Stimulated activated CD8-positive, alpha-beta memory T cell treated with anti-CD3 and anti-CD28 coated beads, Interleukin-2, amount 100 ng/mL, for 48 hours (primary cell): ENCODE measurements at places on chromosomes 12 and 14.
A peak's percentile ranks its signal among the peaks of the same experiment; 100 is the strongest.

DNA sequence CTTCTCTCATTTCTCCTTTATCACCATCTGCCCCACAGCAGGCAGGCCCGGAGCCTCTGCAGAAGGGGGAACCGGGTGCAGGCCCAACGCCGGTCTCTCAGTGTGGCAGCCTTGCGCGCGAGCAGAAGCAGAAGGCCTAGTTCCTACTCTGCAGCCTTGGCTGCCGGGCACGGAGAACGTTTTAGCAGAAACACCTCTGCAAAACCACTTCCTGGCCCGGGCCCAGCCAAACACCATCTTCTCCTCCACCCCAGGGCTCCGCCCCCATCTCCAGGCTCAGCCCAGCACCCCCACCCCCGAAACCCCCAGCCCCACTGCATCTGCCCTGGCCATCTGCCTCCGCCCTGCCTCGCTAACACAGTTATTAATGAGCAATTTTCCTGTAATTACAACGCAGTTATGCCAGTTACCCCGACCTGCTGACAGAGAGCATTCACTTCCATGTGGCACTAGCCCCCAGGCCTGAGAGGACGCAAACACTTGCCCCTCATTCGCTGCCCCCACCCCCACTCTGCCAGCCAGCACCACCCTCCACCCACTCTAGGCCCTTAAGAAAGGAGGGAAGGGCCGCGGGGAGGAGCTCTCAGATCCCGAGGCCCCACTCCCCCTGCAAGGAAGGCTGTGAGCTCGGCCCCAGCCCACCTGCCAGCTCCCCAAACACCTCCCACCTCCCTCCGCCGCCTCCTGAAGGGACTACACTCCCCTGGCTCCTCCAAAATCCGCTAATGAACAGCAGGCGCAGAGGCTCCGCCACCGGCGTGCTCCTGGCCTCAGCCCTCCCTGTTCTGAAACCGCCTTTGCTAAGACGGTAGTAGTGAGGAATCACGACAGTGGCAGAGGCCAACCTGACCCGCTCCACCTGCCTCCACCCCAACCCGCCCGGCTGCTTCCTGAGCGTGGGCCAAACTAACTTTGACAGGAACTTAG is 44.7 kb upstream of the FBRSL1 start:
- DNase-seq = peak; percentile 66

DNA sequence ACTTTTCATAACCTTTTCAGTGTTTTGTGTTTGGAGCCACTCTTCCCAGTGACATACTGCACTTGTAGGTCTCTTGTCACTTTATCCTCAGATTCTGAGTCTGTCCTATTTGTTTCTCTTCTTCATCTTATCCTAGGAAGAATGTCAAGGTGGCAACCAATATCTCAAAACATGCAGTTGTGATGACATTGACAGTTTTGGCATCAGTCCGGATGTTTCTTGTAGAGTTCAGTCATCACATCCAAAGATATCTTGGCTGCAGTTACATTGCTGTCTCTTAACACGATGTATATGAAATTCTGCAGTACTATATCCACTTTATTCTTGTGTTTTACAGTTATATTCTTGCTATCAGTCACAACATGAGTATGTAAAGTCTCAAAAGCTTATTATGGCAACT is 6.4 kb downstream of the ADIPOR2 start:
- DNase-seq = no peak

GRCh38 chr12:77236066-77236465 is 170.7 kb upstream of the E2F7 start:
- DNase-seq = no peak

DNA sequence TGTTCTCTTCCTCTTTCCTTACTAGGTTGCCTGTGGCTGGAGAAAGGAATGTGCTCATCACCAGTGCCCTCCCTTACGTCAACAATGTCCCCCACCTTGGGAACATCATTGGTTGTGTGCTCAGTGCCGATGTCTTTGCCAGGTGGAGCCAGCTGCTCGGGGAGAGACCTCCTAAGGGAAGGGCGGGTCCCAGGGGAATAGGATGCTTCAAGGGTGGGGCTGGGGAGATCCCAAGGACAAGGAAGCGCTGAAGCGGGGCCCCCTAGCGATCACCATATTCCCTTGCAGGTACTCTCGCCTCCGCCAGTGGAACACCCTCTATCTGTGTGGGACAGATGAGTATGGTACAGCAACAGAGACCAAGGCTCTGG is 10.2 kb downstream of the MARS1 start:
- DNase-seq = no peak

GRCh38 chr12:108616941-108617858 is 16.5 kb downstream of the SELPLG start:
- DNase-seq = peak; percentile 79

GRCh38 chr12:2680676-2681039 is 114.1 kb upstream of the FKBP4 start:
- no peak for DNase-seq

DNA sequence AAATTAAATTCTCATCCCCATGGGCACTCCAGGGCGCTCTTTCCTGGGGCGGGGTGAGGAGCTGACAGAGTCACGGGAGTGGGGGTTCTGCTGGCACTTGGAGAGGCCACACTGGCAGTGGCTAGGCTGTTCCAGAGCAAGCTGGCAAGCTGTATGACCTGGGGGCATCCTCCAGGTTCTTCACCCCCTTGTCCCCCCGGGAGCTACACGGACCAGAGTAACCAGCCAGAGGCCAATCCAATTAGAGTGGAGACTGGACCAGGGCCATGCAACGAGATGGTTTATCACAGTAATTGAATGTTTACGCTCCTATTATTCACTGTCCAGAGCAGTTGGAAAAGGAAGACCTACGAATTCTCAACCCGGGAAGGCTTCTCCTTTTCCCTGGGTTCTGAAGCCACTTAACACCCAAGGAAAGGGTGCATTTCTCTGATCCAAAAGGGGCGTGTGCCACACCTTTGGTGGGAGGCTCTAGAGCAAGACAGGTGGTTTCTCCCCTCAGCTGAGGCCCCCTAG is 43.8 kb upstream of the PNMA1 start:
- no peak for DNase-seq

GRCh38 chr12:106274575-106275121 is 26.8 kb upstream of the CKAP4 start:
- no peak for DNase-seq

- DNase-seq = no peak
Measured at GRCh38 chr14:92037989-92038388, 1.9 kb downstream of the TRIP11 start.

GRCh38 chr12:49507139-49507538 is 31.7 kb upstream of the KCNH3 start:
- DNase-seq = no peak

DNA sequence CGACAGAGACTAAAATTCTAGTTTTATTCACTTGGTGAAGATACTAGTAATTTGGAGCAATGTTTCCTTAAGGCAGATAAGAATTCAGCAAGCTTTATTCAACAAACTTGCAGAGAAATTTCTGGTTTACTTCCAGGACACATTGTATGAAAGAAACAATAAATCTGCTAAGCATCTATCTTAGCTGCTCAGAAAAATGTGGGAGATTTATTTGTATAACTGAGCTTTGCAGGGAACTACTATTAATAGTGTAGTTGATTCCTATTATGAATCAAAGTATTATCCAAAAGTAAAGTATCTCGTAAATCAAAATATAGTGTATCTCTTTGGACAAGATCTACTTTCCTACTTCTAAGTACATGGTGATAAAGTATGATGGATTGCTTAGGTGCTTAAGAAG is 239.4 kb upstream of the TMTC1 start:
- no peak for DNase-seq

DNA sequence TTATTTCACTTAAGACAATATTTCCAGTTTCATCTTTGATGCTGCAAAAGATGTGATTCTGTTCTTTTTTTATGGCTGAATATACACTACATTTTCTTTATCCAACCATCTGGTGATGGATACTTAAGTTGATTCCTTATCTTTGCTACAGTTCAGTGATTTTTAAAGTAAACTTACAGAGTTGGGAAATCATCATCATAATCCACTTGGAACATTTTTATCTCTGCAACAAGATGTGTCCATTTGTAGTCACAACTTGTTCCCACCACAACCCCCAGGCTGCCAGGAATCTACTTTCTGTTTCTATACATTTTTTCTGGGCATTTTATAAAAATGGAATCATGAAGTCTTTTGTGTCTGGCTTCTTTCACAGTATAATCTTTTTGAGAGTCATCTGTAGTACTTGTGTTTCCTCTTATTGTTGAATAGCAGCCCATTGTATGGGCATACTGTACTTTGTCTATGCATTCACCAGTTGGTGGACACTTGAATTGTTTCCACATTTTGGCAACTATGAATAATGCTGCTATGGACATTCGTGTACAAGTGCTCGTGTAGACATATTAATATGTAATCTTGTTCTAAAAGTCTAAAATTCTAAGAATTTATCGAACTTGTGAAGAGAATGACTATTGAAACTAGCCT is 212.5 kb upstream of the DDHD1 start:
- DNase-seq = no peak

DNA sequence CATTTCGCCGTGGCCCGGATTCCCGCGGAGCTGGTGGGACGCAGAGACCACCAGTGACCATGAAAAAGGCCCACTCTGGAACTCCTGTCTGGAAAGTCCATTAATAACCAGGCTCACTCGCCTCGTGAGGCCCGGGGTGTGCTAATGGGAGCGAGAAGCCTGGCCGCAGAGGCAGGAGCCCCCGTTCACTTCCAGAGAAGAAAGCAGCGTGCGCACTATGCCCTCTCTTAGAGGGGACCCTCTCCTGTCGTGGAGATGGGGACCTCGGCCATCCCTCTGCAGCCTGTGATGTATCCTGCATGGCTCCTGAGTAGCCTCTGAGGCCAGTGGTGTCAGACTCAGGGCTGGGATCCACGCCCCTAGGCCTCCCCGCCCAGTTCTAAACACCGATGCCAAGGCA is 134.1 kb upstream of the VRK1 start:
- DNase-seq = no peak

DNA sequence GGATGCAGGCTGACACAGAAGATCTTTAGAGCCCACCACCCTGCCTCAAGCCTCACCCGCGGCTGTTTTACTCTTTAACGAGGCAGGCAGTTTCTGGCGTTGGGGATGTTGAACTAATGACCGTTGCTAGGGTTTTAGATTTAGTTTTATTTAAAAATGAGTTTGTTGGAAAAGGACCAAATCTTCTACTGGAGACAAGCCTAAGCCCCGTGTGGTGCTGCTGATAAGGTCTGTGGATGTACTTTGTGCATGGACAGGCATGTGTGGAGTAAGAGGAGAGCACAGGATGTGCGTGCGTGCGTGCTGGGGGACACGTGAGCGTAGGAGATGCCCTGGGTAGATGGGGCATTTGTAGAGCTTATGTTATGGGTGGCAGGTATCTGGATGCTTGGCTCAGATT is 5.7 kb downstream of the NTF3 start:
- no peak for DNase-seq

- no peak for DNase-seq
Measured at GRCh38 chr12:117359029-117359845, 2.2 kb downstream of the NOS1 start.

- no peak for DNase-seq
Measured at GRCh38 chr12:34305176-34305575, 282.9 kb downstream of the ALG10 start.

DNA sequence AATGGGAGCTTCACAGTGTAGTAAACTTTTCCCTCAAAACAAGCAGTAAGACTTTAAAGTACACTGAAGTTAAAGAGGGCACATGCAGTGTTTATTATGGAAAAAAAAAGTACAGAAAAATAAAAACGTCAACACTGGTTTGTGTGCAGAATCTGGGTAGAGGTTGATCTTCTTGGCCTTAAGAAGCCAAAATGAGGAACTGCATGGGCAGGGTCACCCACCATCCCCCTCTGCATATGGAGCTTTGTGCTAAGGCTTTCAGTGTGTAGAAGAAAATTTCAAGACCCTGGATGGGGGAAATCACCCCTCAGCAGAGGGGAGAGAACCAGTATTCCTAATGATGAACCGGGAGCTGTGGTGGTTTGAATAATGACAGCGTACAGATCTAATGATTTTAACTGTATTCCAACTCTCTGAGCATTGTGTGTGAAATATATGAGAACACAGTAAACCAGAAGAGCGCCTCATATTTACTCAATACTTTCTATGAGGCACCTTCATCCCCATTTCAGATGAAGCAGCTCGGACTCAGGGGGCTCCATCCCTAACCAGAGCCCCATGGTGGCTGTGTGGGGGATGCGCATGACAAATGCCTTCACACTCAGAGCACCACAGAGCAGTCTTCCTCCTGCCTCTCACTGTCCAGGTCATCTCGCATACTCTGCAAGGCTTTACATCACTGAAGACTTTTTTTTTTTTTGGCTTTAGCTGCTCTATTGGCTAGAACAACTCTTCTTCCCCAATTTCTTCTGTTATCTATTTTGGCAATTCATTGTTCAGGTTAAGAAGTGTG is 33.4 kb downstream of the ACADS start:
- DNase-seq = no peak

DNA sequence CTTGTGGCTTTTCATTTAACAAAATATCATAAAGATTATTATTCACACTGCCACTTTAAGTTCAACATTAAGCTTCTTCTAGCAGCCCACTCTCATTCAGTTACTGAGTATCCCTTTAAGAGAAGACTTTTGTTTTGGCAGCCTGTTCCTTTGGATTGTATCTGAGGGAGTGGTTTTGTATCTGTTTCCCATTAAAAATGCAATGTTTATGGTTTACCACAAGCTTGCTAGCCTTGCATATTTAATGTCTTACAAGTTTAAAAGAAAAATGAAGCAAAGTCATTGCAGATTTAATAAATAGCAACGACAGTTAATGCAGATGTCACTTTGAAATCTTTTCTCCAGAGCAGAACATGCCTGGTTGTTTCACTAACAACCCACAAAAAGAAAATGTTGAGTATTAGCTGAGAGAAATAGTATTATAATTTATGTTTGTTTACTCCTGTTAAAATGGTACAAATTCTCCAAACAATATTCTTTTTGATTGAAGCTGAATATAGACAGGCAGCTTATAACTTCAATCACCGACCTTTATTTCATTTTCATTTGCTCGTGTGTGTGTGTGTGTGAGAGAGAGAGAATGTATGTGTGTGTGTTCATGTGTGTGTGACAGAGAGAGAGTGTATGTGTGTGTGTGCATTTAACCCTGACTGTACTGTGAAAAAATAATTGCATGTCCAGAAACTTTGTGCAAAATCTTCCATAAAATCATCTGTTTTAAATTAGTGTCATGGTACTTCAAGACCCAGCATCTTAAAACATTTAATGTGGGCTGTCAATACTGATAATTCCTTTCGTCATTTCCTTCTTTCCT is 1.8 kb downstream of the DCN start:
- DNase-seq = no peak

- DNase-seq = no peak
Measured at GRCh38 chr12:102169922-102170621, 27.6 kb downstream of the PMCH start.
